RWPE1 (cell line): ENCODE measurements at places on chromosomes 7 and 10.

- no peak for DNase-seq
Measured at GRCh38 chr7:43444711-43445578, 138.0 kb upstream of the STK17A start.

DNA sequence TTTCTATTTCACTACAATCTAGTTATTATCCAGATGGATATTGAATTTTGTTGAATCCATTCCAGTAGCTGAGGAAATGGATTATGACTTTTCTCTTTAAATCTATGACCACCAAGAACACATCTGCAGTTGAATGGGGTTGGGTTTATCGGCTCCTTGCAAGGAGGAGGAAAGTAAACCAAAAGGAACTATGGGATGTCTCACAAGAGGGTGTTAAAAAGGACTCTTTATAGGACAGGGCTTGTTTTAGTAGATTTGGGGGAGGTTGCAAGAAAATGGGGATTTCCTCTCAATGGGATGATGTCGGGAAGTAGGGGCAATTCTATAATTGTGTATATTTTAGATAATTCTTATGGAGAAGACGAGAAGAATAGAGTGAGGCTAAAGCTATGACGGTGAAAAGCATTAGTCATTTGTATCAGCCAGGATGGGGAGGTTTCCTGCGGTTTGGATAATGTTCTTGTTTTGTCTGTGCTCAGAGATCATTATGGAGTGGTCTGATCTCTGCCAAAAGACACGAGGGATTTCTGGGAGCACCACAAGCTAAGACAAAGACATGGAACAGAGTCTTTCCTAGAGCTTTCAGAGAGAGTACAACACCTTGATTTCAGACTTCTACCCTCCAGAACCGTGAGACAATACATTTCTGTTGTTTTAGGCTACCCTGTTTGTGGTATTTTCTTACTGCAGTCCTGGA lies 5.3 kb upstream of the LRRC61 start:
- no peak for DNase-seq

DNA sequence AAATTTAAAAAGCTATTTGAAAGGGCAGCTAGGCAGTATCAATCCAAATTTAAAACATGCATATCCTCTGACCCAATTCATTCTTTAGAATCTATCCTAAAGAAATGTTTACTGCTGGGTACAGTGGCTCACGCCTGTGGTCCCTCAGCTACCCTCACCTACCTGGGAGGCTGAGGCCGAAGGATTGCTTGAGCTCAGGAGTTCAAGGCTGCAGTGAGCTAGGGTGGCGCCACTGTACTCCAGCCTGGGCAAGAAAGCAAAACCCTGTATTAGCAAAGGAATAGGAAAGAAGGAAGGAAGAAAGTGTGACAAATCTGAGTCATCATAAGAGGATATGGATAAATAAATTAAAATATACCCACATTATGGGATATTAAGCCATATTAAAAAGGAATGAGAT lies 36.3 kb downstream of the C7orf33 start:
- no peak for DNase-seq

- DNase-seq: no peak
Measured at GRCh38 chr10:659688-660141, 29.8 kb downstream of the DIP2C start.

DNA sequence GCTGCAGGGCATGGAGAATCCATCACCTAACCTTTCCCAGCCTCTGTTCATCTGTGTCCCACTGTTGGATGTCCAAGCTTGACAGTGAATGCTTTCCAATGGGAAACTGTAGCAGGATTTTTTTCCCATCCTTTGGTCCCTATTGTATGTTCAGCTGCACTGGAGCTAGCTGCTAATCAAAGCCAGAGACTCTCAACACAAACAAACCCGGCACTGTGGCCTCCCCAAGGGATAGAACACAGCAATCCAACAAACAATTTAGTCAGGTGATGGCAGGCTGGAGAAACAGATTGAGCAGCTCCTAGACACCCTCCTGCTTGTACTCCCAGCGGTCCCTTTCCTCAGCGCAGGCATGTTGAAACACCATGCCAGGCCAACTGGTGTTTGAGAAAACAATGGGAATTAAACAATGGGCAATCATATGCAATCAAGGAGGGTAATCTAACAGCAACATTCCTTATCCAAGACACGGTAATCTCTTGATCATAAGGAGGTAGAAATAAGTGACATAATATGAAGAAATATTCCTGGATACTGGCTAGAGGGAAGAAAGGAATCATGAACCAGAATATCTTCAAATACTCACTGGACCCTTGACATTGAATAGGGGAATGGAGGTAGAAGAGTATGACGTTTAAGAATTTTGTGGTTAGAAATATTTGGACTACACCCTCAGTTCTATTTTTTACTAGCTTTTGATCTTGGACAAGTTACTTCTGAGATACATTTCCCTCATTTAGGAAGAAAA lies 15.0 kb downstream of the PTN start:
- DNase-seq: no peak
